ENCODE measurements at places on chromosomes 2 and 18.

- no peak for DNase-seq
Observed at GRCh38 chr2:143696651-143697050, 567.4 kb downstream of the ARHGAP15 start.

DNA sequence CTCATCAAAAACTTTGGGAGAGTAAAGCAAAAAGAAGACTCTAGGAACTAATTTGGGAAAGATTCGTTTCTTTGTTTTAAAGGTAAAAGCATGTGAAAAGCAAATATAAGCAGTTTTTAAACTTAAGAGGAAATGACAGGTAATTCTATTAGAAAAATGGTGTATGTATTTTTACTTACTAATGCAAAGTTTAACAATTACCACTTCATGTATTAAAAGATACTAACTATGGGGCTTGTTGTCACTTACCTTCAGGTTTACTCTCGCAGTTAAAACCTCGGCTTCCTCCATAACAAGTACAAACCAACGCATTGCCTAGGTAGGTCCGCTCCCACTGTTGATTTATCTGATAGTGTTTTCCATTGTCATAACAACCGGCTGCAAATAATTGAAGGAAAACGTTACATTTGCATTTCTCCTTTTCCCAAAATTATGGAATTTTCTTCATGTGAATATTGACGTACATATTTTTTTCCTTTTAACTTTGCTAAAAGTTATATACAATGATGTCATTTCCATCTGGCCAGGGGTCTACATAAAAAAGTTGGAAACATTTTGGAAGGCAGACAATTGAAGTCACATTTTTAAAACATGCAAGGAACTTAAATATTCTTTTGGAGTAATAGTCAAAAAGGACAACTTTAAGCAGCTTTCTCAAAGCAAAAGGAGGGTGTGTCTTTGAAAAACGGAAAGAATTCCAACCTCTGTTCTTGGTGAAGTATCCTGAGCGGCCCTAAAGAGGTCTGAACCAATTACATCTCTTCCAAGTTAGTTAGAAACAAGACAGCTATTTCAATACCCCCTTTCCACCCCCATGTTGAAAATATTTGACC lies 1.2 kb downstream of the FN1 start:
- no peak for DNase-seq

- DNase-seq, result no peak
Observed at GRCh38 chr18:43322132-43322531, 44.8 kb upstream of the SYT4 start.

DNA sequence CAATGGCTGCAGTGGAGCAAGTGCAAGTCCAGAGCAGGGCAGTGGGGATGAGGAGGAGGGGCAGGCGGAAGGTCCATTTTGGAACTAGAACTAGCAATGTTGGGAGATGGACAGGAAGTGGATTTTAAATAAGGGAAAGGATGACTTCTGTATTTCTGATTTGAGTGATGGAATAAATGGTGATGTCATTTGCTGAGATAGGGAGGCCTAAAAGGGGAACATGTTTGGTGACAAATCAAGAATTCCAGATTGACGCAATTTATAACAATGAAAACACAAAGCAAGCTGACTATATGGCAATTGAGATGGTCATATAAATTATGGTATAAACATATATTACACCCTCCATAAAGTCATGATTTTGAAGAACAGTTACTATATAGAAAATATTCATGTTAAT lies 209.3 kb downstream of the SS18 start:
- DNase-seq, result no peak

DNA sequence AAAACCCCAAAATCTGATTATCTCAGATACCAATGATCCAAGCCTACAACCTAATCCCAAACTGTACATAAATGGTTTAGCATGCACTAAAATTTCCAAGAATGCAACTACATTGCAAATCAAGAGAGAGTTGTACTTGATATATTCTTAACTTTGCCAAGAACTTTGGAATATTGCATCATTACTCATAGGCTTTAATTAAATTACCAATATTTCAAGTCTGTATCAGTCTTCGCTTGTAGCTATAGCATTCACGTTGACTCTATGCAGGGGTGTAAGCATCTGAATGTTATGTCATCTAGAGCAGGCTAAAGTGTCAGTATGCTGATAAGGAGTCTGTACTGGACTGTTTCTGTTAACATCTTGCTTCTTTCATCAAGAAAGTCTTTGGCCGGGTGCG lies 56.3 kb downstream of the FOXI3 start:
- DNase-seq, result no peak

DNA sequence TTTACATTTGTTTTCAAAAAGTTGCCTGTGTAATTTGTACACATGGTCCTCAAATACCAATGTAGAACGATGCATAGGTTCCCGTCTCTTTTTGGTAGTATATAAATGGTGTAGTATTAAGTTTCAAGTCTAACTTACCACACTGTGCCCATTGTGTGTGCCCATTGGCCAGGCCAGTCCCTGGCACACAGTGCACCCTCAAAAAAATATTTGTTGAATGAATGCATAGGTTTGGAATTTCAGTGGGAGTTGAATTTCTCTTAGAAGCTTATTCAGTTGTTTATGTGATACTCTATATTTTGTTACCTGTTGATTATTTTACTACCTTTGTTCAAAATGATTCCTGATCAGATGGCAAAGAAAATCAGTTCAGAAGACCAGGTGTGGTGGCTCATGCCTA lies 30.1 kb downstream of the IDH1 start:
- DNase-seq, result no peak

DNA sequence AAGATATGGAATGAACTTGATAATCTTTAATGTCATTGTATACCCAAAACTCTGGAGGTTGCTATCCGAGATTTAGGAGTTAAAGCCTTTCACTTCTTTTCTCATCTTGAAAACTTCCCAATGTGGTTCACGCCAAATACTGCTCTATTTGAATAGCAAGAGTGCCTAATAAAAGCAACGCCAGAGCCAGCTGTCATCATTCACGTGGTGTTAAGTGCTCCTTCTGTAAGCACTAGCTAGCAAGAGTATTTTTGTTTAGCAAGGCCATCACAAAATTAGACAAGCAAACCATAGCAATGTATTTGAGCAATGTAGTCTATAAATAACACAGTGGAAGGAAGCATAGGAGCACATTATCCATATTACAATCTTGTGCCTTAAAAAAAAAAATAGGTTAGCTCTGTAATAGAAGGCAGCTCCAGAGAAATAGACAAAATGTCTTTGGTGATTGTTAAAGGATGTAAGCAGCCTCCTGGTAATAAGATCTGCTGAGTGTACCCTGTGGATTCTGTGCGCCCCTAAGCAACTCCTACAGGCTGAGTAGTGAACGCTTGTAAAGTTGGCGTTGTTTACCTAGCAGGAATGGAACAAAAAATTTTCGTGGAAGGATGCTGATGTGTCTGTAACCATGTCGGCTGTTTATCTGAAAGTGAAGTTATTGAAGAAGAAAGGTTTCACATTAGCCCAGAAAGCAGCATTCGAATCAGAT lies 518.0 kb downstream of the CNTNAP5 start:
- DNase-seq, result no peak

DNA sequence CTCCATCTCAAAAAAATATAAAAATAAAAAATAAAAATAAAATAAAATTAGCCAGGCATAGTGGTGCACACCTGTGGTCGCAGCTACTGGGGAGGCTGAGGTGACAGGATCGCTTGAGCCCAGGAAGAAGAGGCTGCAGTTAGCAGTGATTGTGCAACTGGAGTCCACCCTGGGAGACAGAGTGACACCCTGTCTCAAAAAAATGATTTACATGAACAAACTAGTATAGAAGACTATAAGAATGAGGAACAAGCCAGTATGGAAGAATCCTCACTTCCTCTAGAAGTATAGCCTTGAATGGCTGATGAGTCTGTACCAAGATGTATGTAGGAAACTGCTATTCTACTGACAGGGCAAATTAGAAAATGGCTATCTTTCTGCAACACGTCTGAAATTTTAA lies 10.9 kb downstream of the YES1 start:
- no peak for DNase-seq
